Mesendoderm (in vitro differentiated cells): ENCODE measurements at places on chromosomes 1 and 21.

GRCh38 chr1:15153842-15154479 lies 414 bp downstream of the TMEM51 start:
- peak; percentile 76 for DNase-seq

GRCh38 chr1:190595438-190595837 lies 117.8 kb upstream of the BRINP3 start:
- DNase-seq = no peak

DNA sequence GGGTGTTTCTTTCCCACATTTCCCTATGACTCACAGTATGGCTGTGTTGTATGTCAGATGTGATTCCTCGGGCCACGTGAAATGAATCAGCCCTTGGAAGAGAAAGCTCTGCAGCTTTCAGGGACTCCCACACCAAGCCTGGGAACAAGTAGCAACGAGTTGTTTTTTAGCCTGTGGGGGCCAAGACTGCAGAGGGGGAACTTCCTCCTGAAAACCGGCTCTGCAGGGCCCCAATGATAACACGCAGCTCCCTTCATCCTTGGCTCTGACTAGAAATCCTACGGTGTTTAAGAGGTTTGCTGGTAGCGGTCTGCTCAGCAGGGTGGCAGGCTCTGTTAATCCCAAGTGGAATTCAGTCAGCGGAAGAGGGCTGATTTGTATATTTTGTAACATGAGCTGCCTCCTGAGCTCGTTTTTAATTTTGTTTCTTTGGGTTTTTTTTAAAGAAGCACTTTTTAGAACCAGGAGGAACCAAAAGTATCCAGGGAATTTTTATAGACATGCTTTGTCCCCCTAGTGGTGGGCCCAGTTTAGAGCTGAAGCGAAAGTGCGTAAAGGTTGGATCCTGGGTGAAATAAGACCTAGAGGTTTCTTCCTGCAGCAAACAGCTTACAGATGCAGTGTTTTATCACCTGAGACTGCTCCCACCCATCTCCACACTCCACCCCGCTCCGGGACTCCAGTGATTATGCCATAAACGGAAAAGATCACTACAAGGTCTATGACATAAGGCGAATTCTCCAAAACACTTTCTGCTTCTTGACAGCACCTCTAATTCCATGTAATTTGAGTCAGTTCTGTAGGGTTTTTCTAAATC lies 48.8 kb downstream of the LAMC2 start:
- DNase-seq = peak; percentile 97

DNA sequence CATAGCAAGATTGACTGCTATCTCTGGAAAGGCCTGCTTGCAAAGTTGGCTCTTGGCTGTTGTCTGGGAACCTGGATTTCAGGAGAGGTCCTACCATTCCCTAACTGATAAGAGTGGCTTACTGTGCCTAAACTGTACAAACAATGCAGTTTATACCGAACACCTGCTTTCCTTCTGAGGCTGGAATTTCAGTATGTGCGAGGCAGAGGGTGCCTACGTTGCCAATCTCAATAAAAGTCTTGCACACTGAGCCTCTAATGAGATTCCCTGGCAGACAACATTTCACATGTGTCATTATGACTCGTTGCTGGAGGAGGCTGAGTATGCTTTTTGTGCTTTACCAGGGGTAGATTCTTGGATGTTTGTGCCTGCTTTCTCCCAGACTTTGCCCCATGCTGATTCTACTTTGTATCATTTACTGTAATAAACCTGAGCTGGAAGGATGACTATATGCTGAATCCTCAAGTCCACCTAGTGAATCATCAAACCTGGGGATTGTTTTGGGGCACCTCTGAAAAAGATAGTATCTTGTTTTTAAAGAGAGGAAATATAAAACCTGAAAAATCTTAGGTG lies 58.9 kb upstream of the GNG4 start:
- no peak for DNase-seq

DNA sequence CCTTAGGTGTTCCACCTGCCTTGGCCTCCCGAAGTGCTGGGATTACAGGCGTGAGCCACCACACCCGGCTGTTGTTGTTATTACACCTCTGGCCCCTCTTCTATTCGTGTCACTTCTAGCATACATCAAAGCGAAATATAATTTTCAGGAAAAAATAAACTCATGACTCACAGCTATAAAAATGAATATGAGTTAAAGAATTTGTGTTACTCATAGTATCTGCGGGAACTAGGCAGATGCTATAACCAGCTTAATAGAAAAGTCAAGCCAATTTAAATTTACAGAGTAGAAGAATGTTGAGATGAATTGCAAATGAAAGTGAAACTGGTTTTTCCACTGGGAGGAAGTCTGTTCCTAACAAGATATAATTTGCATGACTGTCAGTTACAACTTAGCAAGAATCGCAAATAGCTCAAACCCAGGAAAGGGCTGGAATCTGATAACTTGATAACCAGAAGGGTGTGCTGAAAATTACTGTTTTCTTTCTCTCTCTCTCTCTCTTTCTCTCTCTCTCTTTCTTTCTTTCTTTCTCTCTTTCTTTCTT lies 11.2 kb downstream of the OR2W3 start:
- DNase-seq = peak; percentile 64

DNA sequence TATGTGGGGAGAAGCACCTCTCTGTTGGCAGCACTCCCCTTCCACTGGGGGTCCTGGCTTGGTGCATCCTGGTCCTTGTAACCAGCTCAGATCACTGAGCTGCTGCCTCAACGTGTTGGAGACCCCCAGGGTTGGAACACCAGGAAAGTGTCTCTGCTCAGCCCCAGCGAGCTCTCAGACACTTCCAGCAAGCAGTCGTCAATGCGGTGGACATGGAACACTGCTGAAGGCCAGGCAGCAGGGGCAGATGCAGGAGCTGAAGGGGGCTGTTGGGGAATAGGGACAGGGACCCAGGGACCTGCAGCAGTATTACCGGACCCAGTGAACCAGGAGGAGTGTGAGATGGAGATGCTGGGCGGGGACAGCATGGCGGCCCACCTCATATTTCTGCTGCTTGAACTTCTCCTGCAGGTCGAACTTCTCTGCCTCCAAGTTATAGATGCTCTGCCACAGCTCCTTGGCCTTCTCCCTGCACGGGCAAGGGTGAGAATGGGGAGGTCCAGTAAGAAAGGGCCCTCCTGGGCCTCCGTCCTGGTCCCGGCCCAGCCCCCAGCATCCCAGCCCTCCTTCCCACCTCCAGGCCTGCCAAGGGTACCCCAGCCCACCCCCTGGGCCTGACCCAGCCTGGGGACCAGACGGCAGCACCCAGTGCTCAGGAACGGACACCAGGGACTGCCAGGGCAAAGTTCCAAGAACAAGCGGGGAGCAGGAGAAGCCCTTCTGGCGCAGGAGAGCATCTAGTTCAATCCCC lies 16.4 kb downstream of the TNNT2 start:
- no peak for DNase-seq

GRCh38 chr1:79568411-79568810 lies 561.9 kb upstream of the ADGRL4 start:
- DNase-seq = no peak

- DNase-seq = peak; percentile 76
Measured at GRCh38 chr1:209805341-209805781, 581 bp downstream of the IRF6 start.

GRCh38 chr1:76865696-76866286 lies 1.5 kb upstream of the ST6GALNAC5 start:
- DNase-seq = no peak

DNA sequence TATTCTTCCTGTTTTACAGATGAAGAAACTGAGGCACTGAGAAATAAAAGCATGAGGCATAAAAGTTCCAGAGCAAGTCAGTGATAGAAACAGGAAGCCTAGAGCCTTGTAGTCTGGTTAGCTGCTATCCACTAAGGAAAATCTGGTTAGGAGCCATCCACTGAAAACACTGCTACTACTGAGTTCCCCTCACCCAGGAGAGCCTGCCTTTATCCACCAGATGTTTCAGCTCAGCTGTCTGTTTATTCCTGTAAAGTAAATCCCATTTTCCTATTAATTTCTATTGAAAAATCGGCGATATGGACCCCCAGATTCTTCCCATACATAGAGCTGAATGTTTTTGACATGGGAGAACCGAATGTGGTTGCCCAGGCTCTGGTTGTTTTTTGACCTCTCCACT lies 63.7 kb upstream of the LMO4 start:
- no peak for DNase-seq

GRCh38 chr1:117740496-117740895 lies 134.6 kb downstream of the TENT5C start:
- no peak for DNase-seq

DNA sequence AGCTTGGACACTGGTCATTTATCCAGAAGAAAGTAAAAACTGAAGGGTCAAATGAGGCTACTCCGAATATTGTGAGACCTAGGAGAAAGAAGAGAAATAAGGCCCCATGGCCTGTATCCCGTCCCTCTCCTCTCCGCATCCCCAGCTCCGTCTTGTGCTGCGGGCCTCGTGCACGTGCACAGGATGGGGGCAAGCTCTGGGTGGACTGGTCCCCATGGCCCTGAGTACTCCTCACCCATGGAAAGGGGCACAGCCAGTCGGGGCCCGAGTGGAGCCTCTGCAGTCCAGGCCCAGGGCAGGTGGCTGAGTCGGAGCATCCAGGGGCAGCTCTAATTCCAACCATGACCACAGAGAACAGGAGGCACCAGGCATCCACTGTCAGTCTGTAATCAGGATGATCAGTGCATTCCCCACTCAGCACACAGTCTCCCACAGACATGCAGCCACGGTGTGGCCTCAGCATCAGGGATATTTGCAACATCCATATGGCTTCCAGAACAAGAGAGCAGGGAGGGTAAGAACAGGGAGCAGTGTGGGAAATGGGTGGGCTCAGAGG lies 12.5 kb upstream of the OLIG1 start:
- no peak for DNase-seq

DNA sequence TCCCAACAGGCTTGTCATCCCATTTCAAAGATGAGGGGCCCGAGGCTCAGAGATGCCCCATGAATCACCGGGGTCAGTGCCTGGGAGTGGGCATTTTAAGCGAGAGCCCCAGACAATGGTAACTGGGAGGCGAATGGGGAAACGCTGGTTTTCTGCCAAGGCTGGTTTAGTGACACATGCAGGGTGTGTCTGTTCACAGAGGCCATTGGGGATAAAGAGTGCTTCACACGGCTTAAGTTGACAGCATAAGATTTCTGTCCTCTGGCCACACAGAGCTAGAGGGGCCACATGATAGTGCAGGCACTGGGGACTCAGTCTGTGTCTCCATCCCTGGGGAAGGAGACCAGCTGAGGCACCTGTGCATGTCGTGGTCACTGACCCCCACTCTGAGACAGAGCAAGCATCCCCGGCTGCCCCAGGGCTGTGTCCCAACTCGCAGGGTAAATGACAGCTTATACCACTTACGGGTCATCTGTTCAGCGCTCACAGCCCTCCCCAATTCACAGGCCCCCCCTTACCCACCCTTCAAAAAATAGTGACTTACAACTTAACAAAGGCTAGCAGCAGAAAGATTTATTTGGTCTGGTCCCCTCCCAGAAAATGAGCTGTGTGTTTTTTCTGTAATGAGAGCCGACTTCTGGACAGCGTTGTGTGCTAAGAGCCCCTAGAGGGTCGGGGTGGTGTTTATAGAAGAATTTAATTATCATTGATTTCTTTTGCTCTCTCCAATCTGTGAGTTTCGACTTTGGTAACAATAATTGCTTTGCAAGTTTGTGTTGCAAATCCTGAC lies 34.9 kb upstream of the ARHGEF16 start:
- no peak for DNase-seq

DNA sequence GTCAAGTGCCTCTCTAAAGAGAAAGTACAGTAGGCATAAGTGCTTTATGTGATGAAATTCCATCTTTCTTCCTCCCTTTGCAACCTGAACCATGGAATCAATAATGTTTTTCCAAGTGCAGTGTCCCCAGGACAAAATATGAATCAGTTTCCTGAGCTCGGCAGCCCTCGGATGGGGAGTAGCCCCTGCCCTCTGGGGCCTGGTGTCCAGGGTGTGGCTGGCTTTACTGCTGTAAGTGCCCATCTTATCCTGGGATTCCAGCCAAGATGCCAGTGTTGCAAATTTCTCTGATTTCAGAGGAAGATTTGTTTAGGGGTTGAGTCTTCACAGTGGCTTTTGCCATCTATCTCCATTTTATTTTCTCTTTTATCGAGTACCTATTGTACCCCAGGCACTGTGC lies 40.5 kb upstream of the SRP9 start:
- no peak for DNase-seq

DNA sequence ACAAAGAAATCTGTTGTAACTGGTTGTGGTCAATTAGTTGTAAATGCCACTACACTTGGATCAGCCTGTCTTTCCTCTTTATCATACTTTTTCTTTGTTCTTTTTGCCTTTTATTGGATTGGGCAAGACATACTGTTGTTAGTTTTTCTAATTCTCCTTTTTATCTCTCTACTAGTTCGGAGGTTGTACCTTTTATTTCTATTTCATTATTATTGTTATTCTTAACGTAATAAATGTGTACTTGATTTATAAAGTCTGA lies 59.2 kb downstream of the IVNS1ABP start:
- DNase-seq = no peak

- no peak for DNase-seq
Measured at GRCh38 chr1:234902774-234903547, 225.7 kb downstream of the TOMM20 start.

DNA sequence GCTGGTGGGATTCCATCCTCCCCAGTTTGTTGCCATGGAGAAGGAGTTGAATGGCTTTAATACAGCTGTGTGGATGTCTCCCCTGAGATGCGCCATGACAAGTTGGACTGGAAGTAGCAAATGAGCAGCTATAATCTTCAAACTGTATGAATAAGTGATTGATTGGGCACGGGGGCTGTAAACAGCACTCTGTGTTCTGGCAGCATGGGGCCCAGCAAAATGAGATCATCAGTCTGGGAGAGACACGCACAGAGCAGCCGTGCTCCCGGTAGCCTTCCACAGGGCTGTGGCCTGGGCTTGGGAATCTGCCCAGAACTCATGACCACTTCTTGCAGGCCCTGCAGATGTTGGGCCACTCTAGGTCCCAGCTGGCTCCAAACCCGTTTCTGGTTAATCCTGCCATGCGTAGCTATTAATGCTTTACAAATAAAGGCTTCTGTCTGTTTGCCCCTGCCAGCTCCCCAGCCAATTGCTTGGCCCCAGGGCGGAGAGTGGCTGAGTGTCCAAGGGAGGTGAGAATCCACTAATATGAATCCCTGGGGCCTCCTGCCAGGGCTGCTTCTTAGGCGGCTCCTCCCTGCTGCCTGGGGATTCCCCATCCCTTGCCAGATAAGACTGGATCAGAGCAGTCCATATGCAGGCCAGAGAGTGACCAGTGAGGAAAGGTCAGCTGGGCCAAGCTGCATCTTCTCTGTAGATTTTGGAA lies 642.9 kb downstream of the AJAP1 start:
- DNase-seq = no peak

DNA sequence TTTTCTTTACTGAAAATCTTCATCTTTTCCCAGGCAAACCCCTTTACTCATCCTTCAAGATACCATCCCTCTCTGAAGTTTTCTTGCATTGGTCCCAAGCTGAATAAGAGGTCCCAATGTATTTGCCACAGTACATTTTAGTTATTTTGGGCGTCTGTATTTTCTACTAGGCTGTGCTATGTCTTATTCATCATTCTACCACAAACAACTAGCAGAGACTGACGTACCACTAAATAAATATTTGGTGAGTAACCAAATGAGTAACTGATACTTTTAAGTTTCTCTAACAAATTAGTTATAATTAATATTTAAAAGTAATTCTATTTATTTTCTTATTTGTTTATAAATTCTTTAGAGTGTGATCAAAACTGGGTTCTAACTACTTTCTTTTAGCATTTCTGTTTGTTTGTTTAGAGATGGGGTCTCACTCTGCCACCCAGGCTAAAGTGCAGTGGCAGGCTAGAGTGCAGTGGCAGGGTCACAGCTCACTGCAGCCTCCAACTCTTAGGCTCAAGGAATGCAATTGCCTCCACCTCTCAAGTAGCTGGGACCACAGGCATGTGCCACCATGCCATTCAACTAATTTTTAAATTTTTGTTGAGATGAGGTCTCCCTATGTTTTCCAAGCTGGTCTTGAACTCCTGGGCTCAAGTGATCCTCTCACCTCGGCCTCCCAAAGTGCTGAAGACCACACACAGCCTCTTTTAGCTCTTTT lies 33.1 kb downstream of the NDC1 start:
- no peak for DNase-seq
